ENCODE measurements at places on chromosomes 11 and 22.

- no peak for DNase-seq
Observed at GRCh38 chr22:25493794-25494193, 70.7 kb upstream of the GRK3 start.

DNA sequence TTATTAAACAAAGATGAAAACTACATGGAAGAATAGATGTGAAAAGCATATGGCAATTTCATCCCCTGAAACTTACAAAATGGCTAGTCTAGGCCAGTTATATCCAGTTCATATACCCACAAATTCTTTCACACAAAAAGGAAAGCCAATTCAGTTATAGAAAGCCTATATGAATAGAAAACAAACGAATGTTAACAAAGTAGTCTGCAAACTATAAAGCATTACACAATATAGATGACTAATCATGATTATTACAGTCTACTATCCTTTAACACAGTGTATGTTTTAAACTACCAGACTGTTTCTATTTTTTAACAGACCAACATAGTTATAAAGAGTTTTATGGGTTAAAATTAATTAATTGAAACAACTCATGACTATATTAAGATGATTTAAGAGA, 12.1 kb downstream of the DCUN1D5 start:
- DNase-seq, result peak; percentile 81

GRCh38 chr11:69409812-69410645, 71.4 kb upstream of the LINC01488 start:
- DNase-seq, result no peak

DNA sequence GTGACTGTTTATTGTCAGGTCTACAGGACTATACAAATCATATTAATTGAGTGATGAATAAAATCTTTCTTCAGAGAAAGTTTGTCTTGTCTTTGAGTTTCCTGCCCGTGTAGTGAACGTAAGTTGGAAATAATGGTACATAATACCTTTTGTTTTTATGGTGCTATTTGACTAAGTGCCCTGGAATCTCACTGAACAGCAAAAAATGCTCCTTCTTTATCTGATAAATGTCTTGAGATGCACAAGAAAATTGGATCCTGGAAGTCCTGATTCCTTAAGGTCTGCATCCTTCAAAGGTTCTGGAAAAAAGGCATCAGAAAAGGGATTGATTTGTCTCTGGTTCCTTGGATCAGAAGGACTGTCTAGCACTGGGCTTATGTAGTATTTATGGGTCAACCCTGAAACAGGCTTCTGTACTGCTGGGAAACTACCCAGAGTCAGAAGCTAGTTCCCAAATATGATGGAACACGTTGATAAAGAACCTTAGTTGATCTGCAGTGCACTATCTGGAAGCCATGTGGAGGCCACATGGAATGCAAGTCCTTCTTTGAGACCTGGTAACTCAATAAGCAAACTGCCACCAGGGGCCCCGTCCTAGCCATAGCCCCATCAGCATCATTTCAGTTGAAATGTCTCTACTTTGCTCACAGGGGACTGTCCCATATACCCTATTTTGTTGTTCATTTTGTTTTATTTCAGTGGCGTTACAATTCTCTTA, 100.6 kb upstream of the CD44 start:
- DNase-seq, result no peak

GRCh38 chr11:95547976-95548375, 241.6 kb downstream of the FAM76B start:
- no peak for DNase-seq

GRCh38 chr11:95344932-95345642, 114.1 kb upstream of the SESN3 start:
- peak; percentile 92 for DNase-seq

- no peak for DNase-seq
Observed at GRCh38 chr22:30566125-30566524, 8.3 kb downstream of the GAL3ST1 start.

GRCh38 chr11:75548595-75549272, 13.3 kb upstream of the SERPINH1 start:
- no peak for DNase-seq

- DNase-seq, result no peak
Observed at GRCh38 chr22:38613588-38613987, 42.6 kb downstream of the FAM227A start.

Measured in bronchial epithelial cell (primary cell).